NCI-H510A (cell line): ENCODE measurements at places on chromosomes 5 and 9.

DNA sequence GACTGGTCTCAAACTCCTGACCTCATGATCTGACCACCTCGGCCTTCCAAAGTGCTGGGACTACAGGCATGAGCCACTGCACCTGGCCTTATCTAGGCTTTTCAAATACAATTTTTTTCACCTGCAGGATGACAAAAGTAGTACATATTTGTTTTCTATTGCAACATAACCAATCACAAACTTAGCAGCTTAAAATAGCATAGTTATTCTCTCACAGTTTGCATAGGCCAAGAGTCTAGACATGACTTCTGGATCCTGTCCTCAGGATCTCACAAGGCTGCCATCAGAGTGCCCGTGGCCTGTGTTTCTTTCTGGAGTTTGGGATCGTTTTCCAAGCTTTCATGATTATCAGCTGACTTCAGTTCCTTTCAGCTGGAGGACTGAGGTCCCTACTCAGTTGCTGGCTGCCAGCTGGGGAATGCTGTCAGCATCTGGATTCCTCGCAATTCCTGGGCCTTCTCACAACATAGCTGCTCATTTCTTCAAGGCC is 348.9 kb downstream of the ARHGEF28 start:
- DNase-seq: no peak

GRCh38 chr9:113788616-113789330 is 87.3 kb upstream of the ZNF618 start:
- DNase-seq: no peak

GRCh38 chr9:88533951-88534455 is 975 bp upstream of the NXNL2 start:
- DNase-seq: no peak

GRCh38 chr9:136416427-136416826 is 6.0 kb downstream of the PMPCA start:
- DNase-seq: no peak

DNA sequence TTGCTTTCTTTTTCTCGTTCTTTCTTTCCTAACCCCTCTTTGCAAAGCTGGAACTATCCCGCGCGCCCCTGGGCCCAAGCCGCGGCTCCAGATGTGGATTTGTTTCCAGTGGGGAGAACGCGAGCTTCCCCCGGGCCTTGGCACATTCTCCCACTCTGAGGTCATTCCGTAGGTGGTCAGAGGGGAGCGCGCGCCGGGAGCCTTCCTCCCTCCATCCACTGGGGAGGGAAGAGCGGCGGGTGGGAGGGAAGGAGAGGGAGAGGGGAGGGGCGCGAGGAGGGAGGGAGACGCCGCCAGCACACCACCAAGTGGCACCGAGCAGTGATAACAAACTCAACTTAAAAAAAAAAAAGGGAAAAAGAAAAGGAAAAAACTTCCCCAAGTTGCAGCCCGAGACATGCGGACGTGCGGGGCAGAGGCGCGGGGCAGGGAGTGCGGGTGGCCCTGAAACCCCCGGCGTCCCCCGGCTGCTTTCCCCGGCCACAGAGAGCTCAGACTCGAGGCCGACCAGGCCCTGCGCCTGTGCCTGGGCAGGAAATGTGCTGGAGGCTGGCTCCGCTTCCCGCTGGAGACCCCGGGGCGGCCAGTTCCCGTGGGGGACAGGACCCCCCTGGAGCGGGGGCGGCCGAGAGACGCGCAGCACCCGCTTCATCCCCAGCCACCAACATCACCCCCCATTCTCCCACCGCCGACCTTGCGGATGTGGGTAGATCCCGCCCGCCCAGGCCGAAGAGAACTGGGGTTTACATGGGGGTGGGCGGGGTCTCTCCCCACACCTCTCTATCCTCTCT is 3.1 kb downstream of the IER5L start:
- DNase-seq: peak; percentile 53

DNA sequence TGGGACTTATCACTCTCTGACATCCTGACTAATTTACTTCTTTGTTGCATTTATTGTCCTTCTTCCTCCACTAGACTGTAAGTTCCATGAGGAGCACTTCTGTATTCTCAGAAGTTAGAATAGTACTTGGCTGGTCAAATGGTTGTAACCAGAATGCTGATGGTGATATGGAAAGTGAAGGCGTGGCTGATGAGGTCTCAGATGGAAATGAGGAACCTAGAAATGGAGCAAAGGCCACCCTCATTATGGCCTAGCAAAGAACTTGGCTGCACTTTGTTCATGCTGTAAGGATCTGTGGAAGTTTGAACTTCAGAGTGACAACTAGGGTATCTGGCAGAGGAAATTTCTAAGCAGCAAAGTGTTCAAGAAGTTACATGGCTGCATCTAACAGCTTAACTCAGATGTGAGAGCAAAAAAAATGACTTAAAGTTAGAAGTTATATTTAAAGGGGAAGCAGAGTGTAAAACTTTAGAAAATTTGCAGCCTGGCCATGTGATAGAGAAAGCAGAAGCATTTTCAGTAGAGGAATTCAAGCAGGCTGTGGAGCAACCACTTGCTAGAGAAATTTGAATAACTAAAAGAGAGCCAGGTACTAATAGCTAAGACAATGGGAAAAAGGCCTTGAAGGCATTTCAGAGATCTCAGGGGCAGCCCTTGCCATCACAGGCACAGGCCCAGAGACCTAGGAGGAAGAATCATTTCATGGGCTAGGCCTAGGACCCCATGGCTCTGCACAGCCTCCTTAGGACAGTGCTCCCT is 14.9 kb upstream of the SLC22A5 start:
- DNase-seq: no peak

DNA sequence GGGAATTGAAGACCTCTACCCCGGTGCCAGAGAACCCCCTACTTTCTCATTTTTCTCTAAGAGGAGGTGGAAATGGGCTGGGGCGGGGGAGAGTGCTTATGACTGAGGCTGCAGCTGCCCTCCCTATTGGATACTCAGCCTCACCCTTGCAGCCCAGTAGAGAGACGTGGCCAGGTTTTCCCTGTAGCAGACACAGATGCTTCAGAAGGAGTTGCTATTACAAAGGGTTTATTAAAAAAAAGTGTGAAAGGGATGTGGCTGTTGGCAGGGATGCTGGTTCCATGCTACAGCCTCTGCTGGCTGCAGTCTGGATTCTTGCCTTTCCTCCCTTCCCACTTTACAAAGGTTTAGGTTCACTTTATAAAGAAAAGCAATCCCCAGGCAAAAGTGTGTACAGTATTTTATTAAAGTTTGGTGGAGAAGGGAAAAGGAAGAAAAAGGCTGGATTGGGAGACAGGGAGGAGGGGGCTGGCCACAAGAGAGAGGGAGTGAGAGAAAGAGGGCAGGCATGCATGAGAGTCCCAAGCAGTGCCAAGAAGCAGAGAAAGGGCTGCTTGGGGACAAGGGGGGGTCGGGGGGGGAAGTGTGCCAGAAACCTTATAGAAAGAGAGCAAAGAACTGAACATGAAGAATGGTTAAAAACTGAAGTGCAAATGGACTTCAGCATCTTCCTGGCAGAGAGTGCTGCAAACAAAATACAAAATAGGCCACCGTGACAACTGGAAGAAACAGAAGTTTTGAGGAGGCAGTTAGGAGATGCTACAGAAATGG is 29.5 kb upstream of the NFIB start:
- DNase-seq: no peak

DNA sequence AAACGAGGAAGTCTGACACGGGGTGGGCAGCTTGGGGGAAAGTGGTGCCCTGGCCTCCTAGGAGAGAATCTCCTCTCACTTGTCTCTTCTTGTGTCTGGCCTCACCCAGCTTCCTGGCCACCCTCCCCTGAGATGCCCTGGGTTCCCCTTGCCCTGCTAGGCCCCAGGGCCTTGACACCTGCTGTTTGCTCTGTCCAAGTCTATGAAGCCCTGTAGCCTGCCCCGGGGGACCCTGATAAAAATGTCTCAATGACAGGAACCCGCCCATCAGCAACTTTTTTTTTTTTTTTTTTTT is 35.0 kb upstream of the SUSD3 start:
- no peak for DNase-seq

- DNase-seq: no peak
These were observed 13.5 kb upstream of the WDR38 start for GRCh38 chr9:124839612-124840299.

DNA sequence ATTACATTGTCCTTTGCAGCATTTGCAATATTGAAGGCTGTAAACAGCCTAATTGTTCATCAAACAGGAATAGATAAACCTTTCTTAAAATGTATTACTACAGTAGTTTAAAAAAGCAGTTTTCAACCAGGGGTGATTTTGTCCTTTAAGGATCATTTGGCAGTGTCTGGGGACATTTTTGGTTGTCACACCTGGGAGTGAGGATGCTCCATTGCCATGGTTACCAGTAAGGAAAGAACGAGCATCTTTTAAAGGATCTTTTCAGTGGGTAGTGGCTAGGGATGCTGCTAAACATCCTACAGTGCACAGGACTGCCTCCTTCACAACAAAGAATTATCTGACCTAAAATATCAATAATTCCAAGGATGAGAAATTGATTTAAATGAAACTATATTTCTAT is 596.3 kb downstream of the HINT1 start:
- no peak for DNase-seq

DNA sequence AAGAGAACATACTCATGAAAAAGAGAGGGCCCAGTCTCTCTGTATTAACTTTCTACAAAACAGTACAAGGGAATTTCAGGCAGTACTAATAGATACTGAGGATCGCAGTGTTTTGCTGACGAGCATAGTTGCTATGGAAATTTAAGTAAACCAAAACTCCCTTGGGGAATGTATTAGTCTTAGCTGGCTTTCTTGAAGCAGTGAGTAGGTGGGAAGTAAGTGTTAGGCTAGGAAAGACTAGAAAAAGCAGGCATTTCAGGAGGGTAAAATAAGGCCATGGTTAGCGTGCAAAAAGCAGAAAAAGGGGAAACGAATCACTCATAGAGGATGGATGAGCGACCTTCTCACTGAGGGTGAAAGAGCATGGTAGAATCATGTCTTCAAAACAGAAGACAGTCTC is 84.3 kb upstream of the ACTBL2 start:
- DNase-seq: no peak

DNA sequence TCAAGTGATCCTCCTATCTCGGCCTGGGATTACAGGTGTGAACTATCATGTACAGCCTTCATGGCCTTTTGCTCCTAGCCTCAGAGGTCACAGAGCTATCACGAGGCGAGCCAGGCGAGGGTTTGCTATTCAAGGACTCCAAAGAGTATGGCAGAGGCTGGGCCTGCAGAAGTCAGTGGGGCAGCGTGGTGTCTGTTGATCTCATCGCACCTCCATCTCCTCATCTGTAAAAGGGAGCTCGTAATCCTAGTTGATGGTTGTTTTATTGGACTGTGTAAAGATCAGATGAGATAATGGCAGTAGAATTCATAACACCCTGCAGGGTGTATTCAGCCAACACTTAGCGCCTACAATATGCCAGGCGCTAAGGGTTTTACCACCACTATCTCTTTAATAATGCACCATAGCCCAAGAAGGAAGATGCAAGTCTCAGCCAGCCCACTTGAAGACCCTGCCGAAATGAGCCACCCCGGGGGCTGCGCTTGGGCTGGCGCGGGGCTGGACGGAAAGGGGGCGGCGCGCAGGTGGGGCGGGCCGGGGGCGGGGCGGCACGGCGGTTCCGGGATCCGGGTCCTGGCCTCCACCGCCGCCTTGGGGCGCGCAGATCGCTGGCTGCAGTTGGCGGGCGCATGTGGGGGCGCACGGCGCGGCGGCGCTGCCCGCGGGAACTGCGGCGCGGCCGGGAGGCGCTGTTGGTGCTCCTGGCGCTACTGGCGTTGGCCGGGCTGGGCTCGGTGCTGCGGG is at the start of gene GALNT12:
Gene GALNT12, plus strand, starts transcription at position 601 of the 744 bp plus-strand sequence. Its CDS starts 29 bp downstream, at position 630.
- peak; percentile 32 for DNase-seq

DNA sequence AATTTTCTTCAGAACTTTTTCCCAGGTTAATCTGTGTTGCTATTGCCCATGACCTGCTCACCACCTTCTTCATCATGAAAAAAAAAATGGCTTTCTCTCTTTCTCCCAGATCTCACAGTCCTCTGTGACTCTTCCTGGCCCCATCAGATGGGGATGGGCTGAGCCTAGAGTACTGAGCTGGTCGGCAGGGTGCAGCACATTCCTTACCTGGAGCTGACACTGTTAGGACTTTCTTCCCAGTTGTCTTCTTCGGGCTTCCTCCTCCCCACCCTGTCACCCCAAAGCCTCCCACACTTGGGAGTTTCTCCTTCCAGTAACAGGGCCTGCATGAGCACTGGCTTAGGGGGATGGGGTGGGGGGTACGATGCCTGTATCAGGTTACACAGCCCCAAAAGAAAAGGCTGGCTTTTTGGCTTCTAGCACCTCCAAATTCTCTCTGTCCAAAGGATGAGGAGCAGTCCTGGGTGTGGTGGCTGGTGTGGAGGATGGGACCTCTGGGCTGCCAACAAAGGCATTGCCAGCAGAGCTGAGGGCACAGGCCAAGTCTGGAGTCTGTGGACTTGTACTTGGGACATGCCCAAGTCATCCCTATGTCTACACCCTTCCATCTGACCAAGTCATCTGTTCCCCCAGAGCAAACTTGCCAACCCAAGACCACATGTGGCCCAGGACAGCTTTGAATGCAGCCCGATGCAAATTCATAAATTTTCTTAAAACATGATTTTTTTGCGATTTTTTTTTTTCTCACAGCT is 68.0 kb upstream of the HSPA9 start:
- no peak for DNase-seq

DNA sequence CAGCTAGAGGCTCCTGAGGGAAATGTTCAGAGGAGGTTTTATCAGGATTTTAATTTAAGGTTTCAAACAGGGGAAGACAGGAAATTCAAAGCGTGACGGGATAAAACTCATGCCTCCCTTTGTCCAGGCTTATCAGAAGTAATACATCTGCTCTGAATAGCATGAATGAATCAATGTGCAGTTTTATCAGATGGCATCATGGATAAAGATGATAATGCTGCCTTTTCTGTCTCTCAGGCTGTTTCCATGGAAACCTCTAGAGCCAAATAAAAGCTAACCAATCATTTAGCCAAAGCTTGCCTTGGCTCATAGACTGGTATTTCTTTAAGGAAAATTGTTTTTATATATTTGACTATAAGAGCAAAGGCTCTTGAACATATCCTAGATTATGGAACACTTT is 16.4 kb downstream of the MFAP3 start:
- no peak for DNase-seq

DNA sequence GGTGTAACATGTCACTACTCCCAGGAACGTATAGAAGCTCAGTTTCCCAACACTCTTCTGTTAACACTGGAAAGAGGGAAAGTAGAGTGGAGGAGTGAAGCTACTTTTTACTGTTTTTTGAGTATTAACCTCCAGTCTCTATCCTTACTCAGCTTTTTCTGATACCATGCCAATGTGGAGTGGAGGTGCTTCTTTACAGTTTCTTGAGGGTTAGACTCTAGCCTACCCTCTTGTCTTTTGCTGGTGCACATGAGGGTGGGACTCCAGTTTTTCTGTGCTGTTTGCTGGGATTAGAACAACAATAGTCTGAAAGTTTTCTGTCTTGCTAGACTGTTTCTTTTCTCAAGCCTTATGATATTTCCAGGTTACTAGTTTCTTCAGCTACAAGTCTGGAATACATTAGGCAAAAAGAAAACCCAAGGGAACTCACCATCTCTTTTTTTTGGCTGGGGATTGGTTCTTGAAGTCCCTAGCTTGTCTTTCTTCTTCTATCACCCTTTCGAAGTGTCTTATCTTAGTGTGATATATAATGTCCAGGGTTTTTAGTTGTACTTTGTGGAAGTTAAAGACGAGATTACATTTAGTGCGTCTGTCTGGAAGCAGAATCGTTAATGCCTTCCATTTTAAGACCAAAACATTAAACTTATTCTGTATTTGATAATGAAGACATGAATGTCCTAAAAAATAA is 35.9 kb downstream of the PRR16 start:
- DNase-seq: no peak
